Kidney capillary endothelial cell (primary cell): ENCODE measurements at places on chromosomes 4 and X.
A peak's percentile ranks its signal among the peaks of the same experiment; 100 is the strongest.

DNA sequence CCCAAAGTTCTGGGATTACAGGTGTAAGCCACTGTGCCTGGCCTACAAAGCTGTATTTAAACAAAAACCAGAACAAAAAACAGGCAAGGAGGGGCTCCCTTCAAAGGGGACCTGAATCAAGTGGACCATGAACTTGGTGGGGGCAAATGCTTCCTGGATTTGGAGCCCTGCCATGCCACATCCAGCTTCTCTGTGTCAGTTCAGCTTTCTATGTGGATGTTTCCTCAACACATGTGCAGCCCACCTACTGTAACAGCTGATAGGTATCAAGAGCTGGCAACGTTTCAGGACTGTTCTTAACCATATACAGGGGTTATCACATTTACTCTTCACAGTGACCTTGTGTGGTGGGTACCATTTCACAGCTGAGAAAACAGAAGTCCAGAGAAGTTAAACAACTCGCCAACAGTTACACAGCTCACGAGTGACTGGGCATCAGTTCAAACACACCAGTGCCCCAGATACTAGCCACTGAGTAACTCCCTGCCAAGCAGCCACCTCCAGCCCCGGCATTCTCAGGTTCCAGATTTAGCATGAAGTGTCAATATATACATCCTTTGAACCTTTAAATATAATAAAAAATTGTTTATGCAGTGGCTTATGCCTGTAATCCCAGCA is 7.5 kb downstream of the GPR143 start:
- DNase-seq: no peak

DNA sequence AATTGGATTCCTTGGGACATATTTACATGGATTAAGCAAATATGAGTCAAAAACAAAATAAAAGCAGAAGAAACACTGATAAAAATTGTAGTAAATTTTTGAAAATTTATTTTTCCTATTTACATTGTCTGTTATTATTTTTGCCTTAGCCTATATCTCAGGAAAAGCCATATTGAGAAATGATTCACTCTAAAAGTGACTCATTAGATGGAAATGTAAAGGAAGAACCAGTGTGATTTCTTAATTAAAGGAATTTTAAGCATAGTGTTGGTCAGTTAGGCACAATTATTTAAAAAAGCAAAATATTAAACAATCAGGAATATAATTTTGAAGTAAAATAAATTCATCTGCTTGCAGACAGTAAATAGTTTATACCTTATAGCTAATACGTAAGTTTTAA is 167.4 kb upstream of the NAP1L5 start:
- DNase-seq: peak; percentile 74

DNA sequence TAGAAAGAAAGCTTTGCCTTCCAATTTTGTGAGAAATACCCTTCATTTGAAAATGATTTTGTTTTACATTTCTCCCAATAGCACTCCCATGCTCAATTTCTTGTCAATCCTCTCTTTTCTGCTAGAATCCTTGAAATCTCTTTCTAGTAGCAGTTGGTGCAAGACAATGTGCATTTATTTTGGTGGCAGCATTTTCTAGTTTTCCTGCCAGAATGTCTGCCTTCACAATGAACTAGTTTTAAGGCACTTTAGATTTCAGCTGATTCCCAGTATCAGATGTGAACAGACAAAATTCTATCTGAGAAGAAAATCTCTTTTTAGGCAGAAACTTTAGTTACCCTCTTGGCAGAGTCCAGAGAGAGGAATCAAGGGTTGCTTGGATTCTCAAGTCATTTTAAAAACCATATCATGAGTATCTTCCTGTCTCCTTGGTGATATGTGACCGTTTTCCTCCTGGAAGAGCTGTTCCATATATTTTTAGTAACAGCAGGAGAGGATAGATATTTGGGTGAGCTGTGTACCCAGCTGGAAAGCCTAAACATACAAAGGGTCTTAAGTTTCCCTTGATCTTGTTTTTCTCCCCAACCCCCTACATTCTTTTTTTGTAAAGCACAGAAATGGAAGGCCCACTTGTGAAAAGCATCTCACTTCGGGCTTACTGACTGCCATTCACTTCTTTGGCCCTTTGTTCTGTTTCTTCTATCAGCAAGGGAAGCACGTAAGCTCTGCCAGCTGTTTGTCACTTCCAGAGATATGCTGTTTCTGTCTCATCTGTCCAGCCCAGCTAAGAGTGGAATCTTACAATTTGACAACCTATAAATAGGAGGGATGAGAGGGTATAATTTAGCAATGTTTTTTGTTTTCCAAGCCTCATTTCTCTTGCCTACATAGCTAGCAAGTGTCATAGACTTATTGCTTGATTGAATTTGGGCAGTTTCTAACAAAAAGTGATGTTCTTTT is 38.7 kb downstream of the TSPAN7 start:
- no peak for DNase-seq

DNA sequence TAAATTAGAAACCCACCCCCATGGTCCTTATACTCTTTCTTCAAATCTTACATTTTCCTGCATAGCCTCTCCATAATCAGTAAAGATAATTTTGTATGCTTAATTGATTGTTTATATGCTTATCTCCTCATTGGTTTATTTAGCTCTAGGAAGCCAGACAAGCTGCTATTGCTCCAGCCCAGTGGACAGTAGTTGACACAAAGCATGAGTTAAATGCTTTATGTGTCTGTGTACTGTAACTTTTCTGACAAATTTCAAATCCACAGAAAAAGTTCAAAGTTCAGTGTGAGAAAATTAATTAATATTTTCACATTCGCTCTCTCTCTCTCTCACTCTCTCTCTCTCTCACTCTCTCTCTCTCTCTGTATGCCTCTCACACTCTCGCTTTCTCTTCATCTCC is 181.7 kb downstream of the GABRB1 start:
- no peak for DNase-seq

DNA sequence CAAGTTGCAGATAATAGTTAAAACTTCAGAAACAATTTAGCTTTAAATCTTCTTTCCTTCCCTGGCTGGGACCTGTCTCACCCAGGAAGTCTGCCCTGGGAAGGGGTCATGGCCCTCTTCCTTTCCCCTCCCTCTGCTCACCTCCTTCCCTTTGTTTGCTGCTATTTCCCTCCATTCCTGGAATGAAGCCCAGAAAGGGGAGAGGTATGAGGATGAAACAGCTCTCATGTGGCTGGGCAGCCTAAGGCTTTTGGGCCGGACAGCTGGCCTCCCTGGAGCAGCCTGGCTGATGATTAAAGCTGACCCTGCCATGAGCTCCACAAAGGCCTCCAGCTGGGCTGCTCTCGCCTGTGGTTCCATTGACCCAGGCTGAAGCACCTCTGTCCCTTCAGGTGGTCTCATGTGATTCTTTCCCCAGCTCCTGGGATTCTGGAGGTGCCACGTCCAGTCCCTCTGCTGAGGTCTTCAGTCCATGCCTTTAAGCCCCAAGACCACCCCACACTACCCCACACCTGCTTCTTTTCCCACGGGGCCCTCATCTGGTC is 202.1 kb downstream of the PTTG2 start:
- DNase-seq: peak; percentile 46

DNA sequence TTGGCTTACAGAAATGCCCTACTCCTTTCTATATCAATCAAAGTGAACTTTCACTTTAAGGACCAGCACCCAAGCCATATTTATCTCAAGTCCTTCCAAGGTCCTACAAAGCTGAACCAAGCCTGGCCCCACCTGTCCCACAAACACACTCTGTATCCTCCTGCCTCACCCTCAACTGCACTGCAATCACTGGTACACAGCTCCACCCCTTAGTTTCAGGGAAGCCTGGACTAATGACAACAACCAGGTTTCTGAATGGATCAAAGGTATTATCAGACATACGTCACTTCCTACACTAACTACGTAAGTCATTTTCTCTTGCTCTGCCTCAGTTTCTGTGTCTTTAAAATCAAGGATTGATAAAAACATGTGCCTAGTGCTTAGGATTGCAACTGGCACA is 205.6 kb upstream of the HS3ST1 start:
- DNase-seq: no peak

GRCh38 chr4:120801137-120801758 is 121.3 kb downstream of the PRDM5 start:
- DNase-seq: no peak

- no peak for DNase-seq
Measured at GRCh38 chrX:97398030-97398551, 514.4 kb downstream of the RPA4 start.

- no peak for DNase-seq
Measured at GRCh38 chr4:2448589-2448988, 20.3 kb upstream of the RNF4 start.

DNA sequence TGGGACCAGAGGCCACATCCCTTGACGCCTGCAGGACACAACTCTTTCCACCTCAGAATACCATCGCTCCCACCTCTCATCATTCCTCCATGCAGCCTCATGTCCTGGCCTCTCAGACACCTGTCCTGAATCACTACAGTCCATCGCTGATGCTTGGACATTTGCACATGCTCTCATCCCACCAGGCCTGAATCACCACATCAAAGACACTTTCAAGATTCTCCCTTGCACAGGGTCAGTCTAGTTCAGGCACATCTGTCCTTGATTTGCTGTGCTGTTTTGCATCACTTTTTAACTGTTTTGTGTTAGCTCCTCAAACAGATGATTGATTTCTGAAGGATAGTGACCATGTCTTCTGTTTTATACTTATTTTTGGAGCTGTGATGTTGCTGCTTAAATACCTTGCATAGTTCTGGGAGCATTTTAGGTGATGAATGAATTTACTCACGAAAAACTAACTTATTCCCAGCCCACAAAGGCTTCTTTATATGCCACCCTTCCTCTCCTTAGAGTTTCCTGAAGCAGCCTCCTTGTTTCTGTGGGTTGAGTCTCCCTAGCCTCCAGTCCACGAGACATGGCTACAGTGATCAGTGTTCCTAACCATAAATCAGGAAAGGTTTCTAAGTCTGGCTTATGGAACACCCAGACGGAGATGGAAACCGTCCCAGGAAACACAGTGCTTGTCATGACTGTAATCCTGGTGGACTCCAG is 2.6 kb downstream of the FAM114A1 start:
- no peak for DNase-seq

GRCh38 chr4:138977524-138977923 is 38.1 kb upstream of the NOCT start:
- peak; percentile 12 for DNase-seq

GRCh38 chr4:110848787-110849186 is 225.9 kb upstream of the PITX2 start:
- DNase-seq: no peak

DNA sequence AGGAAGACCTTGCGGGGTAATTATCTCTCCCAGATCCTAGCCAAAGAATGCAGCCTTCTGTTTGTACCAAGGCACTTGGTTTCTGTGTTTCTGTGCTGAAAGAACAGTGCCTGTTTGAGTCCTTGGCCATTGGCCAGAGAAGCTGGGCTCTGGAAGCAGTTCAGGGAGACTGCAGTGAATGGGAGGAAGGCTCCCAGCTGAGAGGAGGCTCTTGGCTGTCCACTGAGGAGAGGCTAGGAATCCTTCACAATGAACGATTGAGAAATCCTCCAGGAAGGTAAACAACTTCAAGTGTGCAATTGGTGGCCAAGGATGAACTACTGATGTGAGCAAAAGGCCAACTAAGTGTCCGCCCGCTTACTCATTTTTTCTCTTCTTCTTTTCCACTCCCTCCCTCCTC is 61.3 kb downstream of the HS3ST1 start:
- DNase-seq: no peak

- DNase-seq: peak; percentile 7
Measured at GRCh38 chrX:41923978-41924683, 777 bp upstream of the CASK start.

DNA sequence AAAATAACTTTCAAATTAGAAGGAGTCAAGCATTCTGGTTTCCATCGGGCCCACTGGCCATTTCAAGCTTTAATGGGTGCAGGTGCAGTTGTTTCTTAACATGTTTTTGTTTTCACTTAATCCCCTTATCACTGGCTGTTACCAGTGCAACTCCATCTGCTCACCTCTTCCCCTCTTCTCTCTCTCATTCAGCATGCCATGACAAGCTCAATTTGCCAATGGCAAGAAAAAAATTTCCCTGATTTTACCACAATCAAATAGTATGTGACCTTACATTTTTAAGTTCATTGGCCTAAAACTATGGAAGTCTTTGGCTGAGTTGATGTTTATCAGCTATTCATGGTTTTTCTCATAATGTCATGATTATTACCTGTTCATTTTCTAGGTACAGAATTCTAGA is 299.1 kb upstream of the BMP3 start:
- DNase-seq: no peak
